Astrocyte (in vitro differentiated cells and primary cell): ENCODE measurements at places on chromosomes 4 and X.

- DNase-seq = no peak
- no peak overlapping the region for H3K27ac ChIP-seq
Measured at GRCh38 chrX:129787336-129788055, 7.7 kb downstream of the SASH3 start.

DNA sequence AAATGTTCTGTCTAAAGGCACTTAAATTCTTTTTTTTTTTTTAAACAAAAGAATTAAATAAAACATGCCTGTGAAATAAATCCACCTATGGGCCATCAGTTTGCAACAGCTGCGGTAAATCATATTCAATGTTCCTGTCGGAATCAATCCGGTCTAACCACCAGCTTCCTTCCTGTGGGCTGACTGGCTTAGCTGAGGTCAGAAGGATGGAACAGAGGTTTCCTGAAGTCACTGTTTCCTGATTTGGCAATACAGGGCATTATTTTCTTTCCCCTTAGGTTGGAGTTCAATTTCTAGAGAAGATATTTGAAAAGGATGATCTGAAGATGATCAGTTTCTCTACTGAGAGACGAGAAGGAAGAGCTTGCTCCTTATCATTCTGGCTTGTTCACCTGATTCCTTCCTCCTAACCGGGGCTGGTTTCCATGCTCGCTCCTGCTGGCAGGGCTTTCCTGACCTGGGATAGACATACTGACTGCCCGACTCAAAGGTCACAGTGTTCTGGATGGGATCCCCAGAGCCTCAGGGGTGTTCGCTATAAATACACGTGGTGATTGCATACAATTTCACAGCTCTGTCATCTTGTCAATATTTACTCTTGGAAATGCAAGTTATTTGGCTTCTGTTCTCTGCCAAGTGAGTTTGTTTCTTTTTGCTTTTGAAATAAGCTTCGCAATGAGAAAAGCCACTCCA, 21.7 kb downstream of the PDLIM3 start:
- H3K27me3 ChIP-seq = no peaks in the 10 kb centered on the region
- no peak overlapping the region for H3K4me3 ChIP-seq
- H3K36me3 ChIP-seq = no peaks in the 10 kb centered on the region
- DNase-seq = peak; percentile 53
- no peak overlapping the region for H3K27ac ChIP-seq
- peaks cover 6% of the 10 kb centered on the region for H3K4me1 ChIP-seq

GRCh38 chrX:121308276-121308805, 260.9 kb downstream of the GLUD2 start:
- no peak overlapping the region for H3K4me3 ChIP-seq
- peak; percentile 86 for DNase-seq
- no peaks in the 10 kb centered on the region for H3K4me1 ChIP-seq
- H3K27me3 ChIP-seq = no peaks in the 10 kb centered on the region
- H3K27ac ChIP-seq = peak overlapping the region; percentile 12

DNA sequence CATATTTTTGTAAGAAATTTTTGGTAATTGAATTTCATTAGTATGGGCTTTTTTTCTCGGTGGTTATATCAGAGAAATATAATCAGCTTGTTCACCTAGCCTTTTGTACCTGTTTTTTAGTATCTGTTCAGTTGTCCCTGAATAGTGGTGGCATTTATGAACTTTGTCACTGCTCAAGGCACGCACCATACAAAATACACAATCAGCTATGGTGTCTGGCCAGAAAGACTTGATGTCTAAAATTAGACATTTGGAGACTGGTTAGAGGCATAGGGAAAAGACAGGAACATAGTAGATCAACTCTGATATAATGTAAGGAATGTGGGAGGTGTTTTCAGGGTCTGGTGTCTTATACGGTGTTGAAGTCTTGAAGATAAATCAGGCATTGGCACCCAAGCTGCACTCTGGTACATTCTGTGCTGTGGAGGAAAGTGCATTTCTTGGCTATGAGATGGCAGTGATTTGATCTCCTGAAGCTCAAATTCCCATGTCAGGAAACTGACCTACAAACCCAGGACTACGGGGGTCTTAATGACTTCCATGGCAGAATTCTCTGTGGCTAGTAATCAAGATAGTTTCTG, 3.6 kb downstream of the ART3 start:
- DNase-seq = no peak
- H3K36me3 ChIP-seq = no peaks in the 10 kb centered on the region
- no peak overlapping the region for H3K27ac ChIP-seq
- no peak overlapping the region for H3K4me3 ChIP-seq
- no peaks in the 10 kb centered on the region for H3K27me3 ChIP-seq

DNA sequence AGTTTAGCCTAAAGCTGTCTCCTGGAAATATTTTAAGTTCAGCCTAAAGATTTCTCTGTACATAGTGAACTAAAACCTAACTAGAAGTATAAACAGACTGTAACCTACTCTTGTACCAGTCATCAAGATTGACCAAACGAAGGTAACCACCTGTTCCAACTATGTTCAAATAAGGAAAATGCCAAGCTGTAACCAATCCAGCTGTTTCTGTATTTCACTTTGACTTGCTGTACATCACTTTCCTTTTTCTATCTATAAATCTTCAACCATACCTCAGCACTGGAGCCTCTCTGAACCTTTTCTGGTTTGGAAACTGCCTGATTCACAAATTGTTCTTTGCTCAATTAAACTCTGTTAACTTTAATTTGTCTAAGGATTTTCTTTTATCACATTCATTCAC, 3.1 kb upstream of the CYSLTR1 start:
- H3K27ac ChIP-seq = no peak overlapping the region
- H3K27me3 ChIP-seq = no peaks in the 10 kb centered on the region
- no peaks in the 10 kb centered on the region for H3K4me1 ChIP-seq
- H3K36me3 ChIP-seq = no peaks in the 10 kb centered on the region
- DNase-seq = no peak
